ENCODE measurements at places on chromosomes 3 and 15.

- DNase-seq = no peak
Observed at GRCh38 chr3:150771600-150771999, 8.6 kb upstream of the SIAH2 start.

GRCh38 chr3:187954873-187955586, 198.9 kb upstream of the LPP start:
- no peak for DNase-seq

DNA sequence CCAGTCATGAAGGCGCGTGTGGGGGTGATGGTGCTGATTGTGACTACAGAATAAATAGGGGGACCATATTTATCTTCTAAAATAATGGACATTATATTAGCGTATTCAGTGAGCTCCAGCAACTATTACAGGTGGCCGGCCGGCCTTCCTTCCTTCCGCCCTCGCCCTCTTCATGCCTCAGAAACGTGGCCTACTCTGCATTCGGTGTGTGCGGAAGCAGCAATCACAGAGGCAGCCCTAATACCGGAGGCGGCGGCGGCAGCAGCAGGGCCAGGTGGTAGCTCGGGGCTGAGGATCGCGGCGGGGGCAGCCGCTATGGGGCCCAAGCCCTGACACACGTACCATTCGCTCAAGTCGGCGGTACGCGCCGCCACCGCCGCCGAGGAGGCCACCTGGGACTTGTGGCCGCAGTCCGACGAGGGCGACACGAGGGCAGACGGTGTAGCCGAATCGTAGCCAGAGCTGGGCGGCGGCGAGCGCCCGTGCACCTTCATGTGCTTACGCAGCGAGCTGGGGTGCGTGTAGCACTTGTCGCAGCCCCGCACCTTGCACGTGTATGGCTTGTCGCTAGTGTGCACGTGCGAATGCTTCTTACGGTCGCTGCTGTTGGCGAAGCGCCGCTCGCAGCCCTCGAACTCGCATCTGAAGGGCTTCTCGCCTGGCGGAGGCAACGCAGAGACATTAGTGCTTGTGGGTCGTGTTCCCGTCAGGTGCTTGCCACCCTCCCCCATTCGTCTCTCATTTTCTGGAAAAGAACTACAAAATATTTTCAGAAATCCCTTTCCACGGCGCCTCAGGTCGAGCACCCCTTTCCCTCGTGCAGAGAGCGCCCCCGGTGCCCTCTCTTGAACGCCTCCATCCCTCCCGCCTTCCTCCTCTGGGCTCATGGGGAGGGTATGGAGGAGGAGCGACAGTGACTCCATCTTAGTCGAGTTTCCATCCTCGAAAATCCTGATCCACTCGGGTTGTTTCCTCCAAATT, 15.5 kb downstream of the ZIC4 start:
- DNase-seq = no peak

DNA sequence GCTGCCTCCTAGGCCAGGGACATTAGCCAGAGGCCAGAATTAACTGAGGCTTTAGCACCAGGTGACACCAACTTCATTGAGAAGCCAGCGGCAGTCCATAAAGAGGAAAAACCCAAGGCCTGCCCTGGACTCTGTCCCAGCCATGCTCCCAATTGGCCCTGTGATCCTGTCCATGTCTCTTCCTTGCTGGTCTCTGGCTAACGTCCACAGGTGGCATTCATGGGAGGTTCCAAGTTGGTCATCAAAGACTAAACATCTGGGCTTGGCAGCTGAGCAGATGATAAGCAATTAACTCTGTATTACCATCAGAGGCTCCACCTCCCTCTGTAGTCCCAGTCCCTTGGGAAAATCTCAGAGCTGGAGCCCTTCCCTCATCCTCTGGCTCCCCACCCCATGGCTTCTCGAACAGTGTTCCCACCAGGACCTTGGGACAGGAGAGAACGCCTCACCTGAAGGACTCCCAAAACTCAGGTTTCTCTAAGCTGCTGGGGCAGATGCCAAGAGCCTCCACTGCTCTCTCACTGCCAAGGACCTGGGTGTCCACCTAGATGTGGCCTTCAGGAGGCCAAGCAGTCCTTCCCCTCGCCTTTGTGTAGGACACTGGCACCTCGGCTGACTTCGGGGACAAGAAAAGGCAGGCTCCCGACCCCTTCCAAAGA, 40.4 kb downstream of the GOLGA6A start:
- DNase-seq = no peak

DNA sequence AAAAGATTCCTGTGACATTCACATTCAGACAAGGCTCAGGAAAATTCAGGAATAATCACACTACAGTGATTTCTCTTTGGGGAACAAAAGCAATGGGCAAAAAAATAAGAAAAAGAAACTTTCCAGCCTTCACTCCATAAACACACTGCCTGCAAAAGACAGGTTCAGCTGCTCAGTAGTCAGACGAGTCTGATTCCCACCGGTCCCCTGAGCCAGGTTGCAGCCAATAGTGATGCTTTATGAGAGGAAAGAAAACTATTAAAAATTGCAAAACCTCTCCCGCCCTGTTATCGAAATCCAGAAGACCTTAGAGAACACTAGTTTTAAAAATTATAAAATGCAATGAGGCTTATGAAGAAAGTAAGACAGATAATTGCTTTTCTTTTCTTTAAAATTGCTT, 8.5 kb downstream of the PLCH1 start:
- DNase-seq = no peak

- no peak for DNase-seq
Observed at GRCh38 chr3:192879346-192880031, 38.2 kb downstream of the MB21D2 start.

GRCh38 chr15:97761110-97761509, 199.4 kb upstream of the ARRDC4 start:
- no peak for DNase-seq

DNA sequence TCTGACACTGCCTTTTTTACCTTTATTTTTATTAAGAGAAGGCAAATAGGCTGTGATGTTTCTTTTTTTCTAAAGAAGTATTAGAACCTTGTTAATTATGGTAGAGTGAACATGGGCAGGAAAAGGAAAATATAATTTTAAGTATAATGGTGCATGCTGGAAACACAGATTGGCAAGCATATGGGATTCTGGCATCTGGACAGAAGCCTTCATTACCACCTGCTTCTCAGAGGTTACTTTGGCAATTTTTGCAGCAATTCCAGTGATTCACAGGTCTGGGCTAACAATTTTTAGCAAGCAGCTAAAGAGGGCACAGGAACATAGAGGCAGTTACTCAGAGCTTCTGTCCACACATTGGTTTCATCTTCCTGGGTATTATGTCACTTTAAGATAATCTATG, 258.3 kb downstream of the DIPK2A start:
- DNase-seq = no peak

DNA sequence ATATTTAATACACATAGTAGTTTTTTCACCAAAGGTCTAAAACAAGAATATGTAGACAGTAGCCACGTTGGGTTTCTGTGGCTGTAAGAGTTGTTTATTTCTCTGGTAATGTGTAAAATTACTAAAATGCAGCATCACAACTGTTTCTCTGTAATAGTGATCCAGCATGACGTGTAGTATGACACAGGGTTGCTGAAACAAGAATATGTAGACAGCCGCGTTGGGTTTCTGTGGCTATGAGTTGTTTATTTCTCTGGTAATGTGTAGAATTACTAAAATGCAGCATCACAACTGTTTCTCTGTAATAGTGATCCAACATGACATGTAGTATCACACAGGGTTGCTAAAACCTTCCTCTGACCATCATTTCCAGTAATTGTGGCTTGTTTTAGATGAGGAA, 153.6 kb upstream of the ZNF717 start:
- DNase-seq = no peak

GRCh38 chr3:39106851-39107387, 508 bp downstream of the GORASP1 start:
- no peak for DNase-seq

DNA sequence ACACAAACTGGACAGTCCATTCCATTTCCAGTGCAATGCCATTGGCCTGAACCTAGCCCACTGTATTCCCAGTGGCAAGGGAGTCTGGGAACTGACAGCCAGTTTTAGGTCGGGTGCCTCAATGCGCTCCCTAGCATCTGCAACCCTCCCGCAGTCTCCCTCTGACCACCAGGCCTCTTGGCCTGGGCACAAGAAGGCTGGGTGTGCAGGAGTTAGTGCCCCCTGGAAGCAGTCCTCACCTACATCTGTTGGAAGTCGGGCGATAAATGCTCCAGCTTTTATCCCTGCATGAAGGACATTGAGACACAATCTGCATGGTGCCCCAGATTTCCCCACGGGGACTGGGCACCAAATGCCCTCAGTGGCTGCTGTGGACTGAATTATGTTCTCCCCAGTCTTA, 12.7 kb downstream of the C3orf22 start:
- DNase-seq = no peak

DNA sequence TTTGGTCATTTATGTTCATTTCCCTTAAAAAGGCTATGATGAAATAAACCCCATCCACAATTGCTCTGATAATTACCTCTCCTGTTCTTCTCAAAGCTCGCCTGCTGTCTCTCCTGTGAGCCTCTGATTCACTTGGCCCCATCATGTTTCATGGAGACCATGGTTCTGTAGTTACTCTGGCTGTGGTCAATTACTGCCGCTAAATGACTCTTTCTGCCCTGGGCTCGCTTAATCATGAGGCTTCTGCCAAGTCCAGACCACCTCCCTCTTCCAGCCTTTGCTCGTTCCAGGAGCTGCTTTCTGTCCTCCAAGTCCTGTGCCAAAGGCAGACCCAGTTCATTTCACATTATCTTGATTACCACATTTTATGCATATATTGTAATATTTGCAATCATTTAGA, 91.9 kb downstream of the THSD4 start:
- DNase-seq = no peak

GRCh38 chr15:77480859-77481633, 60.4 kb downstream of the HMG20A start:
- DNase-seq = no peak

Data from DMS79 treated with DMSO at 0.1 percent for 48 hours (cell line).